ENCODE measurements at places on chromosomes 7 and 10.

DNA sequence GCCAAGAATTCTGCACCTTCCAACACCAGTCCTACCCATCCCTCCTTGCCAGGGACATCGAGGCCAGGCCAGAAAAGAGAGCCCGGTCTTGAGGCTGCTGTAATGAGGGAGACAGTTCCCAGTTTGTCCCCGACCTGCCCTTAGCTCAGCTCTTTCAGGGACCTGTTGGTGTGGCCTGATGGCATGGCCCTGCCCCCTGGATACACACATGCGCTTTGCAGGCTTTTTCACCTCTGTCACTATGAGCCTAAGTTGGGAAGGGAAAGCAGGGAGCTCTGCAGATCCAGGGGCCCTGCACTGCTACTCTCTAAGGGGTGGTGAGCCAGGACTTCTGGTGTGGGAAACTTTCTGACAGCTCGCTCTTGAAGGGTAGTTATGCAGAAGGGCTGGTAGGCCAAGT, 2.1 kb downstream of the SCD start:
- no peak for DNase-seq

DNA sequence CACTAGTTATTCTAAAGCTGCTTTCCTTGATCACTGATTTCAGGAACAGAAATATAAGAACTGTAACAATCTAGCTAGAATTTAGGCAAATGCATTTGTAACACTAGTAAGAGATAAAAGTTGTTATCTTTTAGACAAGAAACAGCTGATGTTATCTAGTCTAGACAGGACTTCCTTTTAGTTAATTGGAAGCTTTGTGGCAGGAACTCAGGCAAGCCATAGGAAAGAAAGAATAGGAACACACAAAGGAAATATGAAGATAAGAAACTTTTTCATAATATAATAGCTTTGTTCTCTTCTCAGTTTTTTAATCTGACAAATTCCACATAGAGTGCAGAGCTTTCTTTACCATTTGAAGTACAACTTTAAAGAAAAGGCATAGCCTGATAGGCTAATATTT, 59.0 kb upstream of the AGR3 start:
- DNase-seq = no peak

DNA sequence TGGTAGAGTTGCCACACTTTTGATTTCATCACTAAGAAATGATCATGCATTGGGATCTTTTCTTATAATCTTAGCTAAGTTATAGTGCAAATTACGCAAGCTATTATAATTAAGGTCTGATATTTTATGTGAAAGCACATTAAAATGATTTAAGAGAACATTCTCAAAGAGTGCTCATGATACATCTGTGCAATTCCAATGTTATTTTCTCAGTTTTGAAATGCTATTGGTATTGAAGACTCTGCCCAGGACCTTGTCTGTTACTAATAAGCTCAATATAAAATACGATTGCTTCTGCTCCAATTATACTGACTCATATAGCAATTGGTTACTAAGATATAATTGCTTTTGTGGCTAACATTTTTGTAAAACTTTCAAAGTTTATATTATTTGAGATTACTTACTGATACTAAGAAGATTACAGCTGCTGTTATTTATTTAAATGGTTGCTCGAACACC, 180.9 kb downstream of the ADAM12 start:
- DNase-seq = no peak

DNA sequence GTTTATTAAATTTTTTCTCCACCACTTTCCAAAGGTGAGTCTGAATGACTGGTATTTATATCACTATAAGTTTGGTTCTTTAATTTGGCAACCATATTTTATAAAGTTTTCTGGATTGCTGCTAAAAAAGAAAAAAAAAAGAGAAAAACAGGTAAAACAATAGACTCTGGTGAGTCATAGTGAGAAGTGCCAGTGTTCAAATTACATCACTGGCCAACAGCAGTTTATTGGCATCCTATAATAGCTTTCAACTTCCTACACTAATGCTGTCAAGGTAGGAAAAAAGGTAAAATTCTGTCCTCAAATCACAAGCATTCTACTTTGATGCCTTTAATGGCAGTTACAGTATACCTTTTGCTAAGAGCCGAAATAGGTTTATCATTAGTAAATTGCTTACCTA, 808.8 kb downstream of the GRM8 start:
- DNase-seq = no peak

DNA sequence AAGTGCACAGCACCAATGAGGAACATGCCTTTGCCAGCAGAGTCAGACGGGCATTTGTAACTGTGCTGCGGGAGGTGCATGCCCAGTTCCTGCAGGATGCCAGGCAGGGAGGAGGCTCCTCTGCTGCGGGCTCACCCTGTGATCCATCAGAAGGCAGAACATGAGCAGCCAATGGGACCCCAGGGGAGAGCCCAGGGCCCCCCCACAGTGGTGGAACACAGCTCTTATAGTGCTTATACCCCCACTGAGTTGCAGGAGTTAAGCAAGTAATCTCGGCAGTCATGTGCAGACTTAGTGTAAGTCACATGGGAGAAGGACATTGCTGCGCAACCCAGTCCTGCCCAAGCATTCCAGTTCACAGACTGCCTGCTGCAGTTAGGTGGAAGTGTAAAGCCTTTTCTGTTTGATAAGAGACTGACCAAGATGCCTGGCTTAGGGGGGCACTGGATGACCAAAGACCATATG, 120.3 kb upstream of the TMEM106B start:
- no peak for DNase-seq

All from iris pigment epithelial cell (primary cell).